ENCODE measurements at places on chromosomes 7 and 10. TPM values are rescaled to one million over a fixed set of nuclear protein-coding genes. Genes with fewer than 3 reads are reported as not detected.

The SNX10 gene
- polyA plus RNA-seq = 25.6 TPM

The CDC14C gene
- polyA plus RNA-seq = not detected

The HMX2 gene
- not detected for polyA plus RNA-seq

The DPYSL4 gene
- 143 TPM for polyA plus RNA-seq

The STEAP4 gene
- not detected for polyA plus RNA-seq

The CCL24 gene
- polyA plus RNA-seq = not detected

The CDHR3 gene
- 2.9 TPM for polyA plus RNA-seq

The AZGP1 gene
- not detected for polyA plus RNA-seq

The SEMA3C gene
- 386 TPM for polyA plus RNA-seq

The RET gene
- polyA plus RNA-seq = 1.5 TPM

The OR6B1 gene
- polyA plus RNA-seq = not detected

The INHBA gene
- polyA plus RNA-seq = 0.30 TPM

The RBP3 gene
- not detected for polyA plus RNA-seq

The CCDC7 gene
- 3.9 TPM for polyA plus RNA-seq

The ANKRD16 gene
- 14.2 TPM for polyA plus RNA-seq

The AKR1C4 gene
- not detected for polyA plus RNA-seq

The CNNM1 gene
- polyA plus RNA-seq = 1.3 TPM

The CFAP70 gene
- polyA plus RNA-seq = 5.8 TPM

The ZNF212 gene
- 10.4 TPM for polyA plus RNA-seq

The NUTM2A gene
- polyA plus RNA-seq = 3.0 TPM

The HEPACAM2 gene
- 0.24 TPM for polyA plus RNA-seq

The AASS gene
- 9.7 TPM for polyA plus RNA-seq

The HABP2 gene
- not detected for polyA plus RNA-seq

The CRPPA gene
- polyA plus RNA-seq = 0.05 TPM

The IDI2 gene
- 0.24 TPM for polyA plus RNA-seq

The MKRN1 gene
- polyA plus RNA-seq = 251 TPM

The MACROH2A2 gene
- 173 TPM for polyA plus RNA-seq

The SLC25A13 gene
- 20.2 TPM for polyA plus RNA-seq

The SLC16A9 gene
- 185 TPM for polyA plus RNA-seq

The MRC1 gene
- 0.12 TPM for polyA plus RNA-seq

The SPAG6 gene
- polyA plus RNA-seq = not detected

The ADCY1 gene
- polyA plus RNA-seq = 18.7 TPM

The ZNF282 gene
- polyA plus RNA-seq = 23.3 TPM
